Natural killer cell (primary cell): ENCODE measurements at places on chromosomes 4 and X.

DNA sequence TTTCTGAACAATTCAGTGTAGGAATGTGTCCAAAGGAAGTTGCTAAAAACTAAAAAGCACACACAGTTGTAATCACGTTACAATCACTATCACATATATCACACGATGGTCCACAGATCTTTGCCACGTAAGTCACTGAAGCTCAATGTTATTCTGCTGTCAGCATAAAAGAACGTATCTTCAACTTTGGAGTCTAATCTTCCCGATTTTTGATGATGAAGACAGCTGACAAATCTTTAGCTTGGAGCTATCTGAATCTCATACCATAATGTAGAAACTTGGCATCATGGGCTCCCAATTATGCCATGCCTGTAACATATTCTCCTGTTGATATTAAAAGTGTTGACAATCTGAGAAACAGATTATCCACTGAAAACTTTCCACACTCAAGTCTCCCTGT lies 158.4 kb downstream of the UBE2NL start:
- no peak for DNase-seq

GRCh38 chrX:118530219-118530911 lies 34.8 kb downstream of the DOCK11 start:
- DNase-seq = no peak

GRCh38 chr4:6386091-6386490 lies 86.3 kb downstream of the PPP2R2C start:
- no peak for DNase-seq

DNA sequence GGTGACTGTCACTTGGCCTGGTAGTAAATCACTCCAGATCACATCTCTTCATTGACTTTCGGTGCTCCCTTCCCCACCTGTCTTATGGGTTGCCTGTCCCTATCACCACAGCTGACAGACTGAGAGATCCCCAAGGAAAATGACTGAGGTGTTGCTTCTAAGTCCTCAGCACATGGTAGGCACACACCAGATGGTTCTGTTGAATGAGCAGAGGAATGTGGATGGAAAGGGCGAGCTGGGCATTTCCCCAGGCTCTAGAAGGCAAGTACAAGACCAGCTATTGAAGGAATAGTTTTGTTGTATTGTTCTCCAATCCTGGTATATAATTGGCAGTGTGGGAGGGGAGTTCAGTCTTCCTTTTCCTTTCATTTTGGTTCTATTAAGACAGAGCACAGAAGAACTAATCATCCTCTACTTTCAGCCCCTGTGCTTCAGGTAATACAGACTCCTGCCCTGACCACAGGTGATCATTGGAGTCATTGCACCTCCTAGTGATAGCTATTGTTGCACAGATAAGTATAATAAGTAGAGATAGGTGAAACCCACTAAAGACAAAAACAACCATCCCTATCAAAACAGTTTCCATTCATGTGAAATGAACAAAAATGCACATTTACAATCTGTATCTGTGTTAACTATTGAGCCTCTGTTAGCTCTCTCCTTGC lies 158.6 kb downstream of the TRAM1L1 start:
- no peak for DNase-seq

GRCh38 chr4:112736718-112737135 lies 99.8 kb downstream of the LARP7 start:
- DNase-seq = no peak

GRCh38 chr4:165209796-165210195 lies 2.4 kb downstream of the KLHL2 start:
- no peak for DNase-seq

GRCh38 chrX:50941638-50942037 lies 31.1 kb downstream of the BMP15 start:
- DNase-seq = no peak

- DNase-seq = no peak
These were observed 73.9 kb upstream of the IRF2 start for GRCh38 chr4:184548316-184548647.

DNA sequence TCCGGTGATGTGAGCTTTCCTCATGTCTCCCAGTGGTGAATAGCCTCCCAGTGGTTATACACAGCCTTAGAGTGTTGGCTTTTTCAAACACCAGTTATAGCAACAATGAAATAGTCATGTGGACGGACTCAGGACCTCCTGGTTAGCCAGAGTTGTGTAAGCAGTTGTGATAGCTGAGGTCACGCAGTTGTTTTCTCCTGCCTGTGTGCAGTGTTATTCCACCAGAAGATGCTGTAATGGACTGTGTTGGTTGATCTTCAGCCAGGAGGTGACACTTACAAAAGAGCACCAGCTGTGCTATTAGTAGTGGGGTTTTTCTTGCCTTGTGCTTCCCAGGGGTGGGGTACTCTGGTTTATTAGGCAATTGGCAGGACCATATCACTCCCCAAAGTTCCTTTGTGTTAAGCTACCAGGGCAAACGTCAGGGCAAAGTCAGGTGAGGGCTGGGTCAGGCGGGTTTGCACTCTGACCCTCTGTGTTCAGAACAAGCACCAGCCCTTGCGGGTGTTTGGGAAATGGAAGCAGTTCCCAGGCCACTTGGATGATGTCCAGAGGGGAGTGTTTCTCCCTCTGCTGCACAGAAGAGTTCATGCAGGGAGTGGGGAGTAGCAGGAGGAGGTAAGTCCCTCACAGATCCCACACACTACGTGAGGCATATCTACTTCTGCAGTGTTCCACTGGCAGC lies 252.6 kb downstream of the TMEM47 start:
- no peak for DNase-seq

- DNase-seq = no peak
These were observed 51.9 kb downstream of the GSPT2 start for GRCh38 chrX:51795136-51795535.

GRCh38 chr4:8192748-8193738 lies 6.0 kb upstream of the SH3TC1 start:
- DNase-seq = peak; percentile 59

- no peak for DNase-seq
These were observed 28.8 kb downstream of the CHRNA9 start for GRCh38 chr4:40363945-40364344.

DNA sequence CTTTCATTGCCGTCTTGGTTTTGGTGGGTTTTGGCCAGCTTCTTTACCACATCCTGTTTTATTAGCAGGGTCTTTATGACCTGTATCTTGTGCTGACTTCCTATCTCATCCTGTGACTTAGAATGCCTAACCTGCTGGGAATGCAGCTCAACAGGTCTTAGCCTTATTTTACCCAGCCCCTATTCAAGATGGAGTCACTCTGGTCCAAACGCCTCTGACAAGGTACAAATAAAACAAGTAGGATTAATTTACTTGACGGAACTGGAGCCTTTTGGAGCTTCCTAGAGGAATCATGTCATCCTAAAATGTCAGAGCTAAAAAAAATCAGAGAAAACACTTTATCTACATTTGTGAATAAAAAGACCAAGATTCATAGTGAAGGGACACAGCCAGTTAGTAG lies 66.2 kb upstream of the ATXN3L start:
- no peak for DNase-seq

DNA sequence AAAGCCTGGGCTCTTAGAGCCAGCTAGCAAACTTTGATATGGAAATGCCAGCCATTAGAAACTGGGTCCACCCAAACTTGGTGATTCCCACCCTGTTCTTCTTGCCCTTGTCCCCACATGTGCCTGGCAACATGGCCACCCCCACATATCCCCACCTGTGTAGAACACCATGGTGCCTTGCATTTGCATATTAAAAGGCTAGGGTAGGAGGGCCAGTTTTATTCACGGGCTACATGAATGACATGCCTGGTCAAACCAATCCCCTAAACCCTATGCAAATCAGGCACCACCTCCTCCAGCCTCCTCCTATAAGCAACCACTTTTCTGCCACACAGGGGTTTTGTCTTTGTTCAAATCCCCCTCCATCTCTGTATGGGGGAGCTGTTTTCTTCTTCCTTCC lies 104.9 kb downstream of the CLNK start:
- no peak for DNase-seq

DNA sequence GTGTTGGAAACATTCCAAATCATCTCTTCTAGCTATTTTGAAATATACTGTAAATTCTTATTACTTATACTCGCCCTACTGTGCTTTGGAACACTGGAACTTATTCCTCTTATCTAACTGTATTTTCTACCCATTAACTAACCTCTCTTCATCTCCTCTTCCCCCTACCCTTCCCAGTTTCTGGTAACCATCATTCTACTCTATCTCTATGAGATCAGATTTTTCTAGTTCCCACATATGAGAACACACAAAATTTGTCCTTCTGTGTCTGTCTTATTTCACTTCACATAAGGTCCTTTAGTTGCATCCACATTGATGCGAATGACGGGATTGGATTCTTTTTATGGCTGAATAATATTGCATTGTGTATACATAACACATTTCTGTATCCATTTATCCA lies 1003.8 kb upstream of the INTU start:
- no peak for DNase-seq

GRCh38 chr4:57220172-57220571 lies 110.0 kb upstream of the IGFBP7 start:
- no peak for DNase-seq

DNA sequence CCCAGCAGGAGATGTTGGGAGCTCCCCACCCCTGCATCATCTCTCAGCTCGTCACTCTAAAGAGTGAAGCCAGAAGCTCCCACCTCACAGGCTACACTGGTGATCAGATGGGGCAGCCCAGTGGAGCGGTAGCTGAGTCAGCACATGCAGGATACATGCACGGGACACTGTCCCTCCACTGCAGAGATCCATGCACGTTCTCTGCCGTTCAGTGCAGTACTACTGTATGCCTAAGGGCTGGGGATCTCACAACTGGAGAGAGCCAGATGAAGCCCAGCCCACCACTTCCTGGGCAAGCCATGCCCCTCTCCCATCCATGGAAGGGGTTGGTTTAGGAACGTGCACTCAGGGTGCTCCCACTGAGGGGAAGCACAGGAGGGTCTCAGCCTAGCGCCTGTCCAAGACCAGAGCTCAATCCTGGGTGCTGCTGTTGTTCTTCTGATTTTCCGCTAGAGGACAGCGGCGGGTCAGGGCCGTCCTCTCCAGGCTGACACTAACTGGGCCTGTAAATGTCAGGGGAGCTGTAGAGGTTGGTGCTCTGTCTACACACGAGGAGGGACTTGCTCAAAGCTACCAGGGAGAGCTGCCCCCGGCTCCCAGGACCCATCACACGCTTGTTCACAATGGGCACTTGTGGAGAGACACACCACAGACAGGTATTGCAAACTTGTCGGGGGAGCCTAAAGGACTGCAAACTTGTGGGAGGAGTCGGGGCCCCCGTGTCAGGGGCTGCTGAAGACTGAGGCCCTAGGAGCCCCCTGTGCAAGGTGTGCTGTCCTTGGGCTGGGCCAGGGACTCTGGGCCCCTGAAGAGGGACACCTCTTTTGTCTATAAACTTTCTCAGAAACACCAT lies 18.2 kb upstream of the ABLIM2 start:
- no peak for DNase-seq

- DNase-seq = no peak
These were observed 27.4 kb upstream of the TMPRSS11B start for GRCh38 chr4:68272860-68273259.

GRCh38 chr4:156169011-156169410 lies 215.3 kb upstream of the CTSO start:
- DNase-seq = no peak
